NCI-H510A treated with DMSO at 0.1 percent for 48 hours (cell line): ENCODE measurements at places on chromosomes 6 and 20.

- DNase-seq, result no peak
Measured at GRCh38 chr6:28589234-28589956, 63.7 kb downstream of the GPX5 start.

- DNase-seq, result no peak
Measured at GRCh38 chr6:130115036-130115435, 96.7 kb downstream of the L3MBTL3 start.

DNA sequence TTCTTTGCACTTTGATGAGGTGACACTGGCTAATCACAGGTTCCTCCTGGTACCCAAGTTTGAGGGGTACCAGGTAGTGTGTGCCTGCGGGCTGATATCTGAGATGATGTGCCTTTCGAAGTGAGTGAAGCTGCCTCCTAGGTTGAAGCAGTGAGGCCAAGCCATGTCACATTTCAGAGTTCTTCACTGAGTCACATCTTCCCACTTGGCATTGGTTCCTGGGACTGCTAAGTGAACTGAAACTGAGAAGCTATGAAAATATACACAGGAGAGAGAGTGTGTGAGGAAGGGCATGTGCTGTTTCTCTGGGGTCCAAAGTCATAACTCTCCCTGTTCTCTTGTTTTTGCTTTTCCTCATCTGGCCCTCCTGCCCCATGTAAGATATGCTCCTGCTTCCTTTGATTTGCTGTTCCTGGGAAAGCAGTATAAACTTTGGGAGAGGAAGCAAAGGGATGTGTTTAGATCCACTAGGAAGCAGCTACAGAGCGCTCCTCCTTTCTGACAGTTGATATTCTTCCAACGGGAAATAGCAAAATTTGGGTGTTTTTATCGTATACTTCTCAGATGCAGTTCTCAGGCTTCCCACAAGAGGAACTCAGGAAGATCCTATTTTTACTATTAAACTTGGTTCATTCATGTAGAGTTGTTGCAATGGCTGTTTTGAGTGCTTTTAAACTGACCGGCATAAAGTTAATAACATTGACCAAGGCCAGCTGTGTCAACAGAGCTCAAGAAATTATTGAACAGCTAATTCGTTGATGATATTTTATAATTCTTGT, 153.7 kb downstream of the MOXD1 start:
- DNase-seq, result no peak

- no peak for DNase-seq
Measured at GRCh38 chr6:54289426-54289825, 18.8 kb upstream of the TINAG start.

- DNase-seq, result no peak
Measured at GRCh38 chr6:10416863-10417641, 2.2 kb upstream of the TFAP2A start.

DNA sequence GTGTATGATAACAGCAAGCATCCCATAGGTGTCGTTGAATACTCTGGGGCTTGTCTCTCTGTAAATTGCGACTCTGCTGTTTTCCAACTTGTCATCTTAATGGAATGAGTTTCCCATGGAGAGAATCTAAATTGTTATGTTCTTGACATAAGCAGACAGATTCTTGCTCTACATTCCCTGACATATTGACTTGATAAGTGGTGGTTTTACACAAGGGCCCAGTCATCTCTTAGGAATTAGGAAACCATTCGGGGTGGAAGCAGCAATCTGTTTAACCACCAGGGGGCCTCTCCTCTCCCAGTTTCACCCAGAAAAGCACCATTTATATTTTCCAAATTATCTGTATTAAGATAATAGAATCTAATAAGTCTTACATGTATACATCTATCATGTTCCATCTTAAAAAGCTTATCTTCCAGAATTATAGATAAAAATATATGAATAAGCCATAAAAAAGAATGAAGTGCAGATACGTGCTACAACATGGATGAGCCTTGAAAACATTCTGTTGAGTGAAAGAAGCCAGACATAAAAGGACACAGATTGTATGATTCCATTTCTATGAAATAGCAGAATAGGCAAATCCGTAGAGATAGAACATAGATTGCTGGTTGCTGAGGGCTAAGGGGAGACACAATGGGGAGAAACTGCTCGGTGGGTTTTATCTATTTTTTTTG, 23.1 kb upstream of the MROH8 start:
- peak; percentile 24 for DNase-seq

- no peak for DNase-seq
Measured at GRCh38 chr20:62824476-62825332, 7.9 kb downstream of the COL9A3 start.

- DNase-seq, result no peak
Measured at GRCh38 chr6:163192591-163192990, 221.9 kb upstream of the QKI start.

- DNase-seq, result no peak
Measured at GRCh38 chr6:112357791-112358190, 10.7 kb downstream of the RFPL4B start.

GRCh38 chr20:15597306-15597705, 975.9 kb downstream of the KIF16B start:
- DNase-seq, result no peak

GRCh38 chr20:50635676-50636600, 55.4 kb downstream of the RIPOR3 start:
- peak; percentile 59 for DNase-seq

DNA sequence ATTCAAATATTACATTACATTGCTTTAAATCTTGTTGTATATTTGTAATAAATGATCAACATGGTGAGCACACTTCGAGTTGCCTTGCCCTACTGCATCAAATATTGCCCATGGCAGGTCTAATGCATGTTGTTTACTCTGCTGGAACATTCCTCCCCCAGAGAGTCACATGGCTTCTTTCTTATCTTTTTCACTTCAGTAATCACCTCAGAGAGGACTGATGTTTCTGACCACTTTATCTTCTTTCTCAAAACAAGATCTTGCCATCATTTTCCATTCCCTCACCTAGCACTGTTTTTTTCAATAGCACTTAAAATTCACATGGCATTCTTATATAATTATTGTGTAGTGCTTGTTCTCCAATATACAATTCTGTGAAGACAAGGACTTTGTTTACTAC, 243.5 kb upstream of the THEMIS start:
- no peak for DNase-seq

GRCh38 chr6:118872726-118873125, 21.2 kb upstream of the ASF1A start:
- no peak for DNase-seq

- DNase-seq, result peak; percentile 49
Measured at GRCh38 chr20:14790771-14791620, 453.6 kb upstream of the FLRT3 start.

GRCh38 chr20:13205425-13205824, 15.6 kb upstream of the ISM1 start:
- DNase-seq, result no peak

- no peak for DNase-seq
Measured at GRCh38 chr20:58930496-58930895, 50.6 kb upstream of the NELFCD start.

- DNase-seq, result no peak
Measured at GRCh38 chr6:130412556-130413290, 46.9 kb downstream of the TMEM200A start.

GRCh38 chr6:43769526-43770371, at the start of gene VEGFA:
VEGFA (plus strand) TSS chr6:43770211.
- peak; percentile 88 for DNase-seq

DNA sequence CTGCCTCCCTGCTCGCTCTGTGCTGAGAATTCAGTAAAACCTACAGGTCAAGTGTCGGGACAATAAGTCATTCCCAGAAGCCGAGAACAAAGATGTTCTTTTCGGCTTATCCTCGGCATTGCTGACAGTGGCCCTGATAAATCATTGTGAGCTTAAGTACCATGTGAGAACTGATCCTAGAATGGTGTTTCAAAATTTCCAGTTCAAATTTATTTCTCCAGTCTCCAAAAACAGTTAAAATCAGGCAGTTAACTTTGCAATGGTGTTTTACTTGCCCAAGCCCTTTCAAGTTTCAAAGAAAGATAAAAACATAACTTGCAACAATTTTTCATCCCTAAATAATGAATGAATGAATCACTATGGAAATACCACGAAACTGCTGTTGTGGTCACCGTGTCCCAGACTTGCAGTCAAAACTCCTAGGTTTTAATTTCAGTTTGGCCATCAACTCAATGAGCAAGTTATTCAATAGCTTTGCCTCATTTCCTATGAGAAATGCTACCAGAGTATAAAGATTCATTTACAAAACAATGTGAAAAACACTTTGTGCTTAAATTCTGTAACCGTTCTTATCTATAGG, 4.3 kb downstream of the ATP5F1E start:
- DNase-seq, result no peak

GRCh38 chr6:154440422-154441043, 70.0 kb downstream of the CNKSR3 start:
- no peak for DNase-seq

DNA sequence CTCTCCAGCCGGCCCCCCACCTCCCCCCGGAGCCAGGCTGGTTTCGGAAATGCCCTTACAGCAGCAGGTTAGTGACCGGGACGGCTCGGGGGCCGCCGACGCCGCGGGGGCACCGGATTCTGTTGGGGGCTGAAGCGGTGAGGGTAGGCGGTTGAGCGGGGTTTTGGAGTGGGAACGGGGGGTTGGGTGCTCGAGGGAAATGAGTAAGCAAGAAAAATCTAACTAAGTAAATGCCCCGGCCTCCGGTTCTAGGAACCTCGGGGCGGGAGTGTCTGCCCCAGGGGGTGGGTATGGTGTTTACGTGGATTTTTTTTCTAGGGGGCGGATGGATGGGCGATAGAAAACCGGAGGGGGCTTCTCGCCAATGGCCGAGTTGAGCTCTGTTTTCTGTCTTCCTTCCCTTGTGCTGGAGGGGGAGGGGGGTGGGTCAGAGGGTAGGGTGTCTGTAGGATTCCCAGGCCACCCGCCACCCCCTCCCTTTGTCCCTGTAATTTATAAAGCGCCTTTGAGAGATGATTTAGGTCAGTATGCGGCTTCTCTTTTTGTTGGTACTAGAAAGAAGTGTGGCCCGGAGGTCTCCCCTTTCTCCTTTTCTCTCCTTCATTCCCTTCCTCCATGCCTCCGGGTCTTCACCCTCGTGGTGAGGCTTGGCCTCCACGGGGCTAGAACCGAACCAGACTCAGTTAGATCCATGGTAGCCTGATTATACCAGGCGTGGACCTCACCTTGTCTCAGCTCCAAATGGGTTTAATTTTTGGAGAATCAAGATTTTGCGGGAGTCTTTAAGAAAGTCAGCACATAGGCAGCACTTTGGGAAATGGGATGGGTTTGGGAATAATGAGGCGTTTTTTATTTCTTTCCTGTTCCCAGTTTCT, 2.3 kb downstream of the E2F3 start:
- DNase-seq, result peak; percentile 23

DNA sequence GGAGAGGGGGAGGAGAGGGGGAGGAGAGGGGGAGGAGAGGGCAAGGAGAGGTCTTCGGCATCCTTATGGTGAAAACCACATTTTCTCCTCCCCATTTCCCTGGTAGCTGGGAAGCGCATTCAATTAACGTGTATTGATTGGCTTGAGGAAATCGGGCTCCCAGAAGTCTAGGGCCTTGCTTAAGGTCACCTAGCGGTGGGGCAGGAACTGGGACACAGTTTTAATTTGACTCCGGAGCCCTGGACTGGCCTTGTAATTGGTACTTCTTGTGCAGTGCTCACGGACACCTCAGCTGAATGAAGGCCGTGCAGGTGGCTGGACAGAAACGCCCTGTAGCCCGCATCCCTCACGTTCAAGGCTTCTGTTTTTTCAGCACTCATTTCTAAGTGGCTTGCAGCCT, 42.8 kb downstream of the CTCFL start:
- no peak for DNase-seq

GRCh38 chr6:36297051-36297450, 27.2 kb downstream of the PNPLA1 start:
- DNase-seq, result no peak

DNA sequence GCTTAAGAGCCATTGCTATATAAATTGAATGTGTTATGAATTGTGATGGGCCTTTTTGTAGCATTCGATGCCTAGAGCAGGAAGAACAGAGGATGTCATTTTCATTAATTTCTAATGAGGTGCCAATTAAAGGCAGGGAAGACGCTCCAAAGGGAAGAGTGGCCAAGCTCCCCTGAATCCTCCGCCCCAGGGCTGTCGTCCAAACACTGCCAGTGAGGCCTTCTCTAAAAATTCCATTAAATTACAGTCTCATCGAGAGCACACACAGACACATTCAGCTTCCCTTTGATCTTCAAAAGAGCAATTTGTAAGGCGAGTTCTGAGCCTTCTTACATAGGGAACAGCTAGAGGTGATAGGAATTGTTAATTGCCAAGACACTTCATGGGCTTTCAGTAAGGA, 300.0 kb downstream of the ZFAND3 start:
- no peak for DNase-seq

- no peak for DNase-seq
Measured at GRCh38 chr6:22300273-22300998, 3.6 kb upstream of the PRL start.

DNA sequence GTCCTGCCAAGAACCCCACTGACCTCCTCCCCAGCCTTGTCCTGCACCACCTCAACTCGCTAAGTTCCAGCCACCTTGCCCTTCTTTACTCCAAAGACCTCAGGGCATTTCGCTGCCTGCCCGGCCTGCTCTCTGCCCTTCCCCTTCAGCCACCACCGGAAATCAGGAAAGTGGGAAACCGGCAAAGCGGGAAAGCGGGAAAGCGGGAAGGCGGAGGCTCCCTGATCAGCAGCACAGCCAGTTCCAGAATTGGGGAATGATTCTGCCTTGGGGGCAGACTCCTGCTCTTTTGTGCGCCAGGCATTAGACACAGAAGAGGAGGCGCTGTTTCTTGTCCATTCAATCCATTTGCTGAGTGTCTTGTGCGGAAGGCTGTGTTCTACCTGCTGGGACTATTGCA, 111.3 kb downstream of the ZDHHC14 start:
- DNase-seq, result no peak

- DNase-seq, result no peak
Measured at GRCh38 chr6:18410412-18410811, 23.3 kb downstream of the RNF144B start.

DNA sequence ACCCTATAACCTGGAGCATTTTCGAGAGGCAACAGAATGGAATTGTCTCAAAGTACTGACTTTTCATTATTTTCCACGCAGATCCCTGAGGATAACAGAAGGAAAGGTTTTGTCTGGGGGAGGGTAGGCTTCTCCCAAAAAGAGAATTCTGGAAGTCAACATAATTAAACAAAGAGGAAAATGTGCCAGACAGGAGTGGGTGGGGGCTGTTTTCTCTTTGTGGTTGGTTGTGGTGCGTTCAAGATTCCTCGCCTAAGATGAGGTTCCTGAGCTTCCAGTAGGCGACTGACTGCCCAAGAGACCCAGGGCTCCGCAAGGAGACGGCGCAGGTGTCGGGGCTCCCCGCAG, 70.4 kb downstream of the SOX4 start:
- no peak for DNase-seq

DNA sequence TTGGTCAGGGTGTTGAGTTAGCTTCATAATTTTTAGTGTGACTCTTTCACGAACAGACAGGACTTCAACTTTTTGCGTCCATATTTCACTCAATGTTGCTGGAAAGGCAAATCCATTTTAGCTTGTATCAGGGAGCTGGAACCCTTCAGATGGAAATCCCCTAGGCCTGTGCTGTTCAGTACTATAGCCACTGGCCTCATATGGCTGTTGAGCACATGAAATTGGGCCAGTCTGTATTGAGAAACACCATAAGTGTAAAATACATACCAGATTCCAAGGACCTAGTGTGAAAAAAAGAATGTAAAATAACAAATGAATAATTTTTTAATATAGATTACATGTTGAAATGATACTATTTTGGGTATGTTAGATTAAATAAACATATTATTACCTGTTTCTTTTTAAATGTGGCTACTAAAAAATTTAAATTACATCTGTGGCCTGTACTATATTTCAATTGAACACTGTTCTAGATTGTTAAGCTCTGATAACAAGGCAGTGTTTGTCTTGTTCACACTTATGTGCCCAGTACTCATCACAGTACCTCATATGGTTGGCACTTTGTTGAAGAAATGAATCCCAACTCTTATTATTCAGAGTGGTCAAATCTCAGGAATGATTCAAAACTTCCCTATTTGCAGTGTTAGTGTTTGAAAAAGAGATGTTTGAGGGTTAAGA, 34.3 kb downstream of the CTNNBL1 start:
- no peak for DNase-seq
